K562 (cell line): ENCODE measurements at places on chromosomes 12 and 14.

GRCh38 chr14:60275932-60276331, 26.9 kb downstream of the PPM1A start:
- DNase-seq = no peak

DNA sequence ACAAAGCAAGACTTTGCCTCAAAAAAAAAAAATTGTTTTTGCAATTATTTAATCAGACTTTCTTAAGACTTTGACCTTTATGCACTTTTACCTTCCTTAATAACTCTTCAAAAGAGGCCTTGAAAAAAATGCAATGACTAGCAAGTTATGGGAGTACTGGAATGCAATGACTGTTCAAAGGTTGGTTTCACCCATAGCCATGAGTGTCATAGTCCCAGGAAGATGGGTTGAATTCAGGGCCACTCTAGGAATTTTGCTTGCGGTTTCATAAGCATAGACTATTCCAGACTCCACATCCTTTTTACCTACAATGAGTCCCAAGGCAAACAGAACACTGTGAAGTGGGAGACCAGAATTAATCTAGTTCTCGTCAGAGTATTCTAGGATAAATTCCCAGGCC, 29.4 kb upstream of the DENND5B start:
- DNase-seq = no peak

DNA sequence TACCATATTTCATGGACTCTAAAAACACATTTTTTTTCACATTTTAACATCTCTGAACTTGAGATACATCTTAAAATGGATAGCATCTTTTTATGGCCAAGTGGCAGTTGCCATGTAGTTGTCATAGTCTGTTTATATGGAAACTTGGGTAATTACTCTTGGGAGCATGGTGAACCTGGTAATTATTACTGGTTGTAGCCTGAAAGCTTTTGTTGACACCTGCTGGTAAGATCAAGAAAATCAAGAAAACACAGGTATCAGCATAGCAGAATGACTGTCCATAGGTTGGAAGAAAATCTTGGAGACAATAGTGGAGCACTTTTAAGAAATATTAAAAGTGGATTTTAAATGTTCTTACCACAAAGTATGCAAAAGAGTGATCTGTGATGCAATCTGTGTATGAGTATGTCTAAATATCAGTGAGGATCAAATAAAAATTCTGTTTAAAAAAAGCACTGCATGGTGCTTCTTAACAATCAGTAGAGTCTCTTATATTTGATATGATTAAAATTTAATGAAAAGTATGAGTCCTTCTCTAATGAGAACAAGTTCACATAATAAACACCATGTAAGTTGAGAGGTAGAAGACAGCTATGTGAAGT, 44.2 kb downstream of the TTC8 start:
- peak; percentile 5 for DNase-seq

DNA sequence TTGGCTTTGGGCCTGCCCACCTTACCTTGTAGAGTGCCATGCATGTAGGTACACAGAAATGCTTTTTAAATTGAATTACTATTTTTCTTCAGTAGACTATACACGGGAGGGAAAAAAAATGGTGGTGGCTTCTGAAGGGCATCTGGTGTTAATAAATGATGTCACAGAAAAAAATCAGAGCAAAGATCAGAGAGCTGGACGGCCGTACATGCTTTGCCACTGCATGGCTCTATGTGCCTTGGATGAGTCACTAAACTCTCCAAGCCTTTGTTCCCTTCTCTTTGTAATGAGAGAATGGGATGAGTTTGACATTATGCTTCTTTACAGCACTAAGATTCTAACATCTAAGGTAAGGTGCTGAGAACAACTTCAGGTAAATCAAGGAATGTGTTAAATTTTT, 376.4 kb upstream of the DDHD1 start:
- no peak for DNase-seq

GRCh38 chr14:89304972-89305703, 111.9 kb downstream of the FOXN3 start:
- no peak for DNase-seq

DNA sequence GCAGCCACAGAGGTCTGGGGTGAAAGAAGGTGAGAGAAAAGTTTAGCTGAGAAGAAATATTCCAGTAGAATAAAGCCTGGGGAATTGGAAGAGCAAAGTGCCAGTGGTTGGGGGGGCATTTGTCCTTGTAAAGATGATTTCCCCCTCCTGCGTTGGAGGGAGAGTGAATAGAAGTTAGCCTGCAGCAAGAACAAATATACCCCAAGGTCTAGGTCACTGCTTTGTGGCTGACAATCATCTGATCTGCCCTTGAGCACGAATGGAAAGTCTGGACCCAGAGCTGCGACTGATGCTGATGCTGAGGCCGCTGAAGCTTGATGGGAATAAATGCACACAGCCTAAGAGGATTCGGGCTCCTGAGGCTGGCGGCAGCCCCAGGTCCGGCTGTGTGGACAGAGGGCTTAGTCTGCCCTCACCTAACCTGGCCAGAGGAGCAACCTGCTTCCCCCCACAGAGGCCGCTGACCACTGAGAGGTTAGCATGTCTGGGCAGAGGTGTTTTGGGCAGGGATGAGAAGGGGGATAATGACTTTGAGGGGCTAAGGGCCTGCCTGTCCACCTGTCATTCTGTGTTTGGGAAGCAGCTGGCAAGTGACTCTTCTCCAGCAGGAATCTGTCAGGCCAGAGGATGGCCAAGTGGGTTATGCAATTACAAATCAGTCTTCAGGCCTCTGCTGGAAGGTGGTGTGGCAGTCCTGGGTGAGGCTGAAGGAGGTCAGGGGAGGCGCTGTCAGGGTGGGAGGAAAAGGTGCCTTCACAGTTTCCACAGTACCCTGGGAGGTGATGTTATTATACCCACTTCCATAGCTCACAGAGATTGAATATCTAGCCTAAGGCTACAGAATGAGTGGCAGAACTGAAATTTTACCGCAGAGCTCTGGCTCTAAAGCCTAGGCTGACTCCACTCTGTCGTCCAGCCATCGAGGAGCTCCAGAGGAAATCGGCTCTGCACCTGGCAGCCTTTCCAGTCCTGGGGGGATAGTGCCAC, 11.7 kb downstream of the TUBA1C start:
- DNase-seq = no peak

DNA sequence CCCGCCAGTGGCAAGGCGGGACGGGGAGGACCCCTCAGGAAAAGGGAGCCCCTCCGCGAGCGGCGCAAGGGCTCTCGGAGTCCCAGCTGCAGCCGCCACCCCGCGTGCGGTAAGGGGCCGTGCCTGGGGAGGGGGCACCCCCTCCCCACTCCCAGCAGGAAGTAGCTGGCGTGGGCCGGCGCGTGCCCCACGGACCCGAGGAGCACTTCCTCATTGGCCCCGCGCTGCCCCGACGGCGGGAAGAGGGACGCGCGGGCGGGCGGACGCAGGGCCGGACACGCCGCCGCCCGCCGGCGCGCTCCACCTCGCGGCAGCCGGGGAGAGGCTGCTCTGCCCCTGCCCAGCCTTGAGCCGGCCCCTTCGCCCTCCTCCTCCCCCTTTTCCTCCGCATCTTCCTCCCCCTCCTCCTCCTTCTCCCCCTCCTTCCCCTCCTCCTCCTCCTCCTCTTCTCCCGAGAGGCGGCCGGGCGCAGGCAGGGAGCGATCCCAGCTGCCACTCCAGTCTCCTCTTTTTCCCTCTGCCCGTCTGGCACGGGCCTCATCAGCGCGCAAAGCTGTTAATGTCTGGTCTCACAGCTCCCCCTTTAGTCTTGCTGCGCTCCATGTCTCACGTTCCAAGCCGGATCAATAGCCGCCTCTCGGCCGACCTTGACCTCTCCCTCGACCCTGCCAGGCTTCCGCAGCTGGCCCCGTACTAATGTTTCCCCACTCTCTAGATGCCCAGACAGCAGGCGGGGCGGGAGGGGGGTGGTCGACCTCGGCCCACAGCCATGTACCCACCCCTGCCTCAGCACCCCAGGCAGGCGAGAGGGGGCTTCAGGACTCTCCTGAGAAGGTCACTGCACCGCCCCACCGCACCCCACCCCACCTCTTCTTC, 2.6 kb upstream of the BCL11B start:
- peak; percentile 15 for DNase-seq

GRCh38 chr14:50756300-50756699, 74.7 kb downstream of the NIN start:
- no peak for DNase-seq

- DNase-seq = no peak
Observed at GRCh38 chr14:90546767-90547166, 149.9 kb downstream of the CALM1 start.

- no peak for DNase-seq
Observed at GRCh38 chr14:22878271-22879246, 4.5 kb upstream of the REM2 start.

- no peak for DNase-seq
Observed at GRCh38 chr12:131555197-131555846, 155.6 kb upstream of the SFSWAP start.

GRCh38 chr12:53613821-53614220, 12.4 kb downstream of the ATF7 start:
- DNase-seq = no peak
